G401 (cell line): ENCODE measurements at places on chromosomes 11 and 22.

DNA sequence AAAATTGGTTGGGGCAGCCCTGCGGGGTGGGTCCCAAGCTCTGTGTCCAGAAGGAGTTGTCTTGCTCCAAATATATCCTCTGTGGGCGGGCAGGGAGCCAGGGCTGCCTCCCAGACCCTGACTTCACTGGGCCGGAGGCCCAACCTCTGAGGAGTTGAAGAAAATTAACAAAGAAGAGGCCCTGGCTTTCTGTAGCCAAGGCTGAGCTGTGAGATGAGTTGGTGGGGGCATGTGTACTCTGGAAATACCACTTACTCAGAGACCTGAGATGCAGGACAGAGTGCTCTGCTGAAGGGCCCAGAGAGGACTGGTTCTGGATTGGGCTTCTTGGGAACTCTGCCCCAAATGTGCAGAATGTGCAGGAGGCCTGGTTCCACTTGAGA lies 96.3 kb downstream of the SWAP70 start:
- peak; percentile 70 for DNase-seq

- no peak for DNase-seq
These were observed 1078.7 kb downstream of the TBC1D22A start for GRCh38 chr22:47841156-47841555.

DNA sequence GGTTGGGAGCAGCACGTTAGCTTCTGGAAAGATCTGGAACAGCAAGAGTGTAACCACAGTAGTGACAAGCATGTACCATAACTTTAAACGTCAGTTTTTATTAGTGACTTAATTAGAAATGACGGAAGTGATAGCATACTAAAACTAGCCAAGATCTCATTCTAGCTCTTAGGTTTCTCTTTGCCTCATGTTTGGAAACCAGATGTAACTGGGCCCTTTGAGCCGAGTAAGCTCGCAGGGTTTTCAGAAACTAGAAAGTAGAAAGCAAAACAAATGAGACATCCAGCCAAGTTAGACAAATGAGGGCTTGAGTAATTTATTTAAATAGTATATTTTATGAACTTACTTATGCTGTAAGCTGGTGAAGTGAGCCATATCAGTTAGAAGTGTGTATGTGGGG lies 40.2 kb upstream of the SLC5A12 start:
- no peak for DNase-seq

GRCh38 chr11:20022363-20023081 lies 137.8 kb downstream of the DBX1 start:
- DNase-seq = no peak

GRCh38 chr22:20549232-20549841 lies 41.9 kb downstream of the MED15 start:
- peak; percentile 65 for DNase-seq

GRCh38 chr11:47768101-47768612 lies 1.0 kb upstream of the FNBP4 start:
- DNase-seq = peak; percentile 84

DNA sequence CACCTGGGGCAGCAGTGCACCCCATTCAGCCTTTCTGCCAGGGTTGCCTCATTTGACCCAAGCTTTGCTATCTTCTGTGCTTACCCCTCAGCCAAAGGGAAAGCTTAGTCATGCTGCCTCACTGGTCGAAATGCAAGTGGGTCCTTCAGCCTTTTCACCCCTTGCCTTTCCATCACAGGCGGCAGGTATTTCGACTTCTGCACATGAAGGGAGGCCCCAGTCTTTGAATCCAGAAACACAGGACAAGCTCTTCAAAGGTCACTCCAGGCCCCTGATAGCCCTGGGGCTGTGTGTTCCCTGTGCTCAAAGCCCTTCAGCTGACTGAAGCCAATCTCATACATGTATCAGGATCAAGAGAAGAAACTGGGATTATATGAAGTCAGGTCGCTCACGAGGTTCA lies 129.7 kb downstream of the SNX19 start:
- no peak for DNase-seq

- DNase-seq = peak; percentile 56
These were observed 25.4 kb upstream of the SMTN start for GRCh38 chr22:31055635-31056159.

DNA sequence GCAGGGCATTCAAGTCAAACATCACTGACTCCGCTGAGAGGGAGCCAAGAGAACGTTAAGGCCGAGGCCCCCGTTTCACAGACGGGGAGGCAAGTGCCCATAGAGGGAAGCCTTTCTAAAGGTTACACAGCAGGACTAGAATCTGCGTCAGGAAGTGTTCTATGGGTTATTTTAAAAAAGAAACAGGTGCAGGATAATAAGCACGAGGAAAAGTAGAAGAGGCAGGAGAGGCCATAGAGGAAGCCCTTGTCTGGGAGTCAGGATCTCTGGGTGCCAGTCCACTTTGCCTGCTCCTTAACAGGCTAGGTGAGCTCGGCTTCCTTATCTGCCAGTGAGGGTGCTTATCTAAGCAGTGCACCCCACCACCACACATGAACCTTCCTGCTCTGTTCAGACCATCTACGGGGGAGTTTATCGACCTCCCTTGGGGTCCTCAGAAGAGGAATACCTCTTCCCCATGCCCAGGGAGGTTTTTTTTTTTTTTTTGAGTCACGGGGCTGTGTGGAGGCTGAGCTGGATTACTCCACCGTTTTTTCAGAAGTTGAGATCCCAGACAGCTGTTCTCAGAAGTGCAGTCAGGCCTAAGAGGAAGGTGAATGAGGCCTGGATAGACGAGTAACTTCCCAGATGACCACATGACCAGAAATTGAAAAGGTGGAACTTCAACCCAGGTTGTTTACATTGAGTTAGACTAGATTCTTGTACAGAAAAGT lies 1.2 kb upstream of the FCHSD2 start:
- DNase-seq = no peak

GRCh38 chr11:72718101-72718501 lies 34.1 kb downstream of the ARAP1 start:
- DNase-seq = no peak

GRCh38 chr11:116650052-116650451 lies 122.7 kb downstream of the BUD13 start:
- DNase-seq = no peak

GRCh38 chr11:95778699-95779098 lies 10.9 kb downstream of the FAM76B start:
- no peak for DNase-seq

DNA sequence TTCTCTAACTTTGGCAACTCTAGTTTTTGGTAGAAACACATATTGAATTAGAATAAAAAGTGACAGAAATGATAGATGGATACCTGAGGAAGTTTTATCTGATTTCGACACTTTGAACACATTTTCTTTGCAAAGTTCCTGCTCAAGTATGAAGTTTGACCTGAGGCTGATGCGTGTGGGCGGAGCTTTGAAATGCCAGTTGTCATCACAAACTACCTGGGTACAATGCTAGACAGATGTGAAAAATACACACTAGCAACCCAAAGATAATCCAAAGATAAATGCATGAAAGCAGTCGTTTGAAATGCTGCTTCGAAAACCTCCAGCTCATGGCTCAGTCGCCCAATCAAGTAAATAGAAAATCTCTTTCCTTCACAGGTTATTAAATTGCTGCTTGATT lies 54.8 kb downstream of the CD44 start:
- DNase-seq = no peak

- no peak for DNase-seq
These were observed 14.7 kb upstream of the SULT4A1 start for GRCh38 chr22:43876866-43877509.

DNA sequence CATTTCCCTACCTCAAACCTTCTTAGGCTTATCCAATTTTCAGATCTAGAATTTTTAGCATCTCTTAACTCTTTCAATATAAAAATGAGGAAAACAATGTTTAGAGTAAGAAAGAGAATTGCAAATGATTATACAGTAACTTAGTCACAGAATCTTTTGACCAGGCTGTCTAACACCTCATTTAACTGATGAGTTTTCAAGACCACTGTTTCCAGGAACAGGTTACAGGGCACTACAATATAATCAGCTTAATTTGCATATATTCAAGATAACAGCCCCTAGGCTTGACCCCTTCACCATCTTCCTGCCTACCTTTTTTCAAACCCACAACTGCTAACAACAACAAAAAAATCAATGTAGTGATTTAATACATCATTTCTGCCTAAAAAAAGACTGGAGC lies 12.7 kb downstream of the NUMA1 start:
- DNase-seq = no peak

- DNase-seq = no peak
These were observed 172.6 kb upstream of the CADM1 start for GRCh38 chr11:115676768-115677167.

DNA sequence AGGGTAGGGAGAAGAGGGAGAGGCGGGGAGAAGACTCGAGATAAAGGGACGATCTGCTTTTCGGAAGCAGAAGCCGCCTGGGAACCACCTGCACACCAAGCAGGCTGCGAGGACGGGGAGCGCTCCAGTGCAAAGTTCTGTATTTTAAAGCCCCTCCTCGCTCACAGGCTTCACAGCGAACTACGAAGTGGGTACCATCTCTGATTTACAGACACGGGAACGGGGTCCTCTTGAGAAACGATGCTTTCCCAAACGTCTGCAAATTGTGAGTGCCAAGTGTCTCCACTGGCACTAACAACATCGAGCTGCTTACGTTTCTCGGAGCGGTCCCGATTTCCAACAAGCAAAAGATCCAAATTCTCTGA lies 700 bp upstream of the STX3 start:
- no peak for DNase-seq
